ENCODE measurements at places on chromosomes 5 and 9. TPM values are rescaled to one million over a fixed set of nuclear protein-coding genes. Genes with fewer than 3 reads are reported as not detected.

STC2 gene
- total RNA-seq: 10.2 TPM

PCDHGA4 gene
- 0.07 TPM for total RNA-seq

TRMO gene
- total RNA-seq: 11.4 TPM

TAF11L10 gene
- not detected for total RNA-seq

DOCK8 gene
- total RNA-seq: 1.6 TPM

SPATA31A3 gene
- not detected for total RNA-seq

IL7R gene
- 6.7 TPM for total RNA-seq

FBN2 gene
- 81.6 TPM for total RNA-seq

PRR16 gene
- not detected for total RNA-seq
